Epithelial cell of proximal tubule (primary cell): ENCODE measurements at places on chromosomes 2 and 18. TPM values are rescaled to one million over a fixed set of nuclear protein-coding genes. Genes with fewer than 3 reads are reported as not detected.

PLGLB1 gene
- total RNA-seq = 3.9 TPM in 1 of 2 replicates, not detected in the other

CCDC142 gene
- 3.9 and 5.8 TPM in 2 replicates for total RNA-seq

DNAJC5G gene
- not detected in 2 replicates for total RNA-seq

- DNase-seq = peak; percentile 27
Observed at GRCh38 chr2:166539340-166540162, 45.5 kb upstream of the SCN7A start.

GRCh38 chr18:57353137-57353939 is 981 bp downstream of the ST8SIA3 start:
- DNase-seq = no peak

DNA sequence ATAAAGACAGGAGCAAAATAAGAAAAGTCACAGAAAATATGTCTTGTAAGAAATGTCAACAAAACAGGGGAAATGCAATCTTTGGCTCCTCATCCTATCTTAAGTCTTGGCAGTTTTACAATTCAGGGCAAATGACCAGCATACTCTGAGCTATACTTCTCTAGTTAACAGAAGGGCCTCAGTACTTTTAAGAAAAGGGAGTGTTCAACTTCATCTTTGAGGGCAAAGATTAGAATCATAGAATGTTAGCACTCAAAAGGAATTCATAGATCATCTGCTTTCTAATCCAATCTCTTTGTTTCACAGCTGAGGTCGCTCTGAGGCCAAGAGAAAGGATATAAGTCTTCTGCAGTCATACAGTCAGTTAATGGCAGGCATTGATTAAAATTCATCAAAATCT is 174.0 kb upstream of the NT5C1B start:
- no peak for DNase-seq

DNA sequence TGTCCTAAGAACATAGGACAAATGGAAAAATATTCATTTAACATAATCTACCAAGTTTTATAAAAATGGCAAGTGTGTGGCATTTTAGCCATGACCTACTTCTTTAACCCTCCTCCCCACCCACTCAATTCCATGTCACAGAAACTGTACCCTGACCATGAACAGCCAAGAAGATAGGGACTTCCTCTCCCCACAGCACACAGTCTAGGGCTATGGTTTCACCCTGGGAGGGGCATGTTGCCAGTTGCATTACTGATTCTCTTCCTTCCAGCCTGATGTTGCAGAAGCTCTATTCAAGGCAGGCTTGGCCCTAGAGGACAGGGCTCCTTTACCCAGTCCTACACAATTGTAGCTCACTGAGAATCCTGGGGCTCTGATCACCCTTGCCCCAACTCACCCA is 153.6 kb upstream of the KLF7 start:
- no peak for DNase-seq

DNA sequence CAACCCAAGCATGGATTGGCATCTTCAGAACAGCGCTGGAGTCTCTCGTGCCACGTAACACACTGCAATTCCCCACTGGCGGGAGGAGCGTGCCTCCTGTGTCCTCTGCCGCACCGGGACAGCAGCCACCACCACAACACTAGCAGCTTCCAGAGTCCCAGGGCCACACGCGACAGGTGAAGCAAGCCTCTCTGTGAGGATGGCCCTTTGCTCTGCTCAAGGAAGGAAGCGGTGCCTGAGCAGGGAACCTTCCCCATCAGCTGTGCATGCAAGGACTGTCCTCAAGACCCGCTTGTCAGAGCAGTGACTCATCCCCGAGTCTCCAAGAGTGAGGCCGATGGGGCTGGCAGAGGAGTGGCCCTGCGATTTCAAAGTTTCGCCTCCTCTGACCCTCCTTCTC is 44.0 kb downstream of the TTC32 start:
- no peak for DNase-seq

- DNase-seq = no peak
Observed at GRCh38 chr2:111958901-111959300, 60.5 kb downstream of the MERTK start.

GRCh38 chr18:12882453-12883371 is 1.3 kb downstream of the PTPN2 start:
- DNase-seq = no peak

DNA sequence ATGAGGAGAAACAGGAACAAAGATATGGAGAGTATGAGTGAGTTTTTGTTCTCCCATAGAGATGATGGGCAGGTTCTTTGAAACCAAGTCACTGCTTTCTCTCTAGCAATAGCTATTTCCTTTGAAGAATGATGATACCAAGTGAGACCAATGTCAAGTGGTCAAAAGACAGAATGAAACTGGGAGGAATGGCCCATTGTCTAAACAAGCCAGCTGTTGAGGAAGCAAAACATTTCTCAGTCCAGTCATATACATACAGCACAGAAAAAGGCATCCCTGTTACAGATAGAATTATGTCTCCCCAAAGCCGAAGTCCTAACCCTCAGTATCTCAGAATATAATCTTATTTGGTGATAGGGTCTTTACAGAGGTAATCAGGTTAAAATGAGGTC is 66.1 kb upstream of the EPC2 start:
- DNase-seq = no peak

DNA sequence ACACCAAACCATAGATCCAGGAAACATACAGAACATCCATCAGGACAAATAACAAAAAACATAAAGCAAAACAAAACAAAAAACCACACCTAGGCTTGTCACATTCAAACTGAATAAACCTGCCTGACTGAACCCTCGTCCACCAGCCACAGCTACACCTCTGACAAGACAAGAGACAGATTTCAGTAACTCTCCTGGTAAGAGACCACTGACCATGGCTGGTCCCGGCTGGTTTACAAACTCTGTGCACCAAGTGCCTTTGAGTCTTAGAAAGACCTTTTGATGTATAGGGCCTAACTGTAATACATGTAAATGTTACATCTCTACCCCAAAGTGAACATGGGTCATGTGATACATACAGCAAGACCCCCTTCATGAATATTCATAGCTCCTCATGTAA is 4.8 kb upstream of the SLC66A2 start:
- no peak for DNase-seq

GRCh38 chr2:170218931-170219330 is 41.0 kb downstream of the MYO3B start:
- DNase-seq = no peak

- DNase-seq = no peak
Observed at GRCh38 chr18:35661483-35662146, 80.1 kb downstream of the GALNT1 start.

- DNase-seq = no peak
Observed at GRCh38 chr2:84223191-84223590, 235.9 kb downstream of the SUCLG1 start.

GRCh38 chr18:41767960-41768359 is 187.1 kb upstream of the PIK3C3 start:
- DNase-seq = peak; percentile 39
